ENCODE measurements at places on chromosomes 2 and 18.

GRCh38 chr18:78647018-78647417 lies 332.6 kb upstream of the SALL3 start:
- no peak for DNase-seq

GRCh38 chr2:159442159-159442852 lies 155.8 kb upstream of the WDSUB1 start:
- no peak for DNase-seq

GRCh38 chr2:28357055-28357454 lies 35.6 kb upstream of the FOSL2 start:
- no peak for DNase-seq

DNA sequence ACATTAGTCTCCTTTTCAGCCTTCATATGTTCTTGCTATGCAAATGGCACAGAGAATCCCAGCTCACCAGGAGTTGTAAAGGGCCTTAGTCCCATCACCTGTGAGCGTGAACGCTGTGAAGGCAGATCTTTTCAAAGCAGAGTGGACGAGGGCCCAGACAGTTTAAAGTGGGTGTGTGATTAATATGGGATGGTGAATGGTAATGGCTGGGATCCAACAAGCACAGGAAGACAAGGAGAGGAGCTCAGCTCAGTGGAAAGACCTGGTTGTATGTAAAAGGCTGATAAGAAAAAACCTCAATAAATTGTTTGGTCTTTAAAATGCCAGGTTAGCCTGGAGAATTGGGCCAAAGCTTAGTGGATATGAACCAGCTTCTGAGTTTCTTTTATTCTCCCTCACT lies 326.2 kb downstream of the NYAP2 start:
- DNase-seq = no peak

DNA sequence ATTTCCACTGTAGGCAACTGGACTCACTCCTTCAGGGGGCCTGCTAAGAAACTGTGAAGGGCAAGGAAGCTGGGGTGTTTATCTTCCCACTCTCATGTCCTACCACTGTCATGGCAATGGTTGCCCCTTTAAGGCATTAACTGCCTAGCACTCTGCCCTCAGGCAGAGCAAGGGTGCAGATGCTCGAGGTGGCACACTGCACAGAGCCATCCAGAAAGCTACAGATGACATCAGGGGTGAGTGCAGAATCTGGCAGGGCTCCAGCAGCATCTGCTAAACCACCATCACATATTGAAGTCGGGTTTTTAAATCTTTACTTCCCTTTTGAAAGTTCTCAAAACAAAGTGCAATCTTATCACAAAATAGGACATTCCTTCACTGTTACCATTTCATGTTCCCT lies 75.4 kb downstream of the RAPGEF4 start:
- DNase-seq = peak; percentile 6

- DNase-seq = no peak
Observed at GRCh38 chr18:44036501-44036900, 644.2 kb upstream of the SETBP1 start.

DNA sequence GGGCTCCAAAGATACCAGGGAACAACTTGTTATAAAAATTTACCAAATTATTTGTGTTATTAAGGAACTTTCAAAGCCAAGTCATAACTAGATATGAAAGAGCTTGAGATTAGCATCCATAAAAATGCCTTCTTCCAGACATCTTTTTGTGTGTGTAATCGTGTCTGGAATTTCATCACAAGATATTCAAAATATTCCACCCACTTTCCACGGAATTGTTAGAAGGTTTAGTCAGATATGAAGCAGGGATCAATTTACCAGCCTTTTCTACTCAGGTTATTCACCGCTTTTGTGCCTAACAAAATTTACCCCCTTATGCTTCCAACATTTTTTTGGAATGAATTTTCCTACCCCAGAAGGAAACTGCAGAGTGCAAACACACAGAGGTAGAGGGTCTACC lies 130.2 kb upstream of the ACVR2A start:
- no peak for DNase-seq

GRCh38 chr18:56563568-56563967 lies 74.8 kb downstream of the TXNL1 start:
- no peak for DNase-seq

- DNase-seq = no peak
Observed at GRCh38 chr18:26503382-26503781, 45.0 kb downstream of the KCTD1 start.

- no peak for DNase-seq
Observed at GRCh38 chr2:72574886-72575285, 250.9 kb downstream of the EXOC6B start.

DNA sequence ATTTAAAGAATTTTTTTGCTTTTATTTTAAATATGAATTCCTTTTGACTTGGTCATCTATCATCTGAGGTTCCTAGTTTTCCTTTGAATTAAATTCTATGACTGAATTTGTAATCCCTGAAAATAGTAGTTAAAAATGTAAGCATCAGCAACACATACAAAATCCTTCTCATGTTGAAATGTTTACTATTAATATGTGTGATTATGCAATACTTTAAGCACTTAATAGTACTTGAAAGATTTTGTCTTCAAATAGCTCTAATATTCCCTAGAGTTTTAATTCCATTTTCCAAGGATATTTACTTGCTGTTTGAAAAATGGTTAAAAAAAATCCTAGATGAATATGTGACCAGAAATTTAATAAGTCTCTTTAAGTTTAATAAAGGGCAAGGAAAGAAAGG lies 26.6 kb upstream of the SPATS2L start:
- no peak for DNase-seq

GRCh38 chr18:59898609-59899297 lies 1.0 kb upstream of the PMAIP1 start:
- DNase-seq = no peak

- DNase-seq = no peak
Observed at GRCh38 chr2:30152385-30152784, 5.6 kb downstream of the YPEL5 start.

DNA sequence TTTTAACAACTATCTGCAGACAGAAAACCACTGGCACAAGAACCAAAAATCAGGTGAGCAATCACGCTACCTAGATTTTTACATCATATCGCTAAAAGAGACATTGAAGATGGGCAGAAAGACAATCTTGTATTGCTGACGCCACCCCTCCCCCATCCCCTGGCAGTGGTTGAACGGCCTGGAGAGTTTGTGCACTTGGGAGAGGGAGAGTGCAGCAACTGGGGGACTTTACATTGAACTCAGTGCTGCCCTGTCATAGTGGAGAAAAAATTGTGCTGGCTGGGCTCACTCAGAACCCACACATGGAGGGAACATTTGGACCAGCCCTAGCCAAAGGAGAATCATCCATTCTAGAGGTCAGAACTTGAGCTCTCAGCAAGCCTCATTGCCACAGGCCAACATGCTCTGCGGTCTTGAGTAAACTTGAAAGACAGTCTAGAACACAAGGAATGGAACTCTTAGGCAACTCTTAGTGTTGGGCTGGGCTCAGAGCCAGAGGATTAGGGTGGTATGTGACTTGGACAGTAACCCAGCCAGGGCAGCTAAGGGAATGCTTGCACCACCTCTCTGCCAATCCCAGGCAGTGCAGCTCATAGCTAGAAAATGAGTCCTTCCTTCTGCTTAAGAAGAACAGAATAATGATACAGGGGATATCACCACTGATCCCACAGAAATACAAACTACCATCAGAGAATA lies 220.0 kb upstream of the CYP26B1 start:
- DNase-seq = no peak

DNA sequence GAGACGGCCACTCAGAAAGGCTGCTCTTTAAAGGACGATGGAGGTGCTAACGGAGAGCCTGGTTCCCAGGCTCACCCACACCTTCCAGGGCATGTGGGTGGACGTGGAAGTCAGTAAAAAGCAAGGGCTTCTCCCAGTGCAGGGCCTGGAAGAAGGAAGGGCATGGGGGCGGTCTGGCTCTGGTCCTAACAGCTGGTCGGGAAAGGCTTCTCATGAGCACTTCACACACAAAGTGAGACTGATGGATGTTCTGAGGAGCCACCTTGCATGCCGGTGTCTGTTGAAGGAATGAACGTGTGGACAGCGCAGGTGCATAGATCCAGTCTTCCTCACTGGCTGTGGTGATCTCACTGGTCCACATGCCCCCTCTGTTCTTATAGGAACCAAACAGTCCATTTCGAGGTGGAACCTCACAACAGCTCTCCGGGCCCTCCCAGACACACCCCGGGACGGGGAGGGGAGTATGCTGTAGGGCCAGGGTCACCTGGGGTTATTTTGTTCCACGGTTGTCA lies 90.6 kb upstream of the UXS1 start:
- DNase-seq = no peak

DNA sequence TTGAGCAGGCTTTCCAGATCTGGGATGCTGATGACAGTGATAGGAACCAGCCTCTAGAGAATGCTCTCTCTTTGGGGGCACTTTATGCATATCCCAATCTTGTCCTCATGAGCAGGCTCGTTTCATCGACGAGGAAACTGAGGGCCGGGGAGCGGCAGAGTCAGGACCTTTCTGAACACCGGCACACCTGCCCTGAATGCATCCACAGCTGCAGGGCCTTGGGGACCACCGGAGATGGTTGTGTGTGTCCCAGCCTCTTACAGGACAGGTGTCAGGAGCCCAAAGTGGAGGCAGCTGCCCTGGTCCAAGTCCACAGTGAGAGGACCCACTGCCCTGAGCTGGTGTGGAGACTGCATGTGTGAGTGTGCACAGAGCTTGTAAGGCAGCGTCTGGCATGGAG lies 47.6 kb upstream of the FAHD2A start:
- DNase-seq = no peak

- no peak for DNase-seq
Observed at GRCh38 chr18:49112031-49112430, 161.3 kb upstream of the SMAD7 start.

DNA sequence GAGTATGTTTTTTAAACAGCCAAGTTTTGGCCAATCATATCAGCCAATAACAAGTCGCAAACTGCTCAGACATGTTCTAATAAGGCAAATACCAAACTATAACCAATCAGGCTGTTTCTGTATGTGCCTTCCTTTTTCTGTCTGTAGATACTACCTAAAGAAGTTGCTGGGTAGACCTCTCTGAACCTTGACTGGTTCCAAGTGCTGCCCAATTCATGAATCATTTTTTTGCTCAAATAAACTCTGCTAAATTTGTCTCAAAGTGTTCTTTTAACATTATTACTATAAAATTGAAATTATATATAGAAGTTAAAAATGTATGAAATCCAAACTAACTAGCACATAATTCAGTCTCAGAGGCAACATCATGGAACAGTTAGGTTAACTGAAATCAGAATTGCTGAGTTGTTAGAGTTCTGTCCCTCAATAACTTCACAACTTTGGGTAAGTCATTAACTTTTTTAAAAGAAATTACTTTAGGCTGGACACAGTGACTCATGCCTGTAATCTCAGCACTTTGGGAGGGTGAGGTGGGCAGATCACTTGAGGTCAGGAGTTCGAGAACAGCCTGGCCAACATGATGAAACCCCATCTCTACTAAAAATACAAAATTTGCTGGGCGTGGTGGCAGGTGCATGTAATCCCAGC lies 4.9 kb upstream of the TTC21B start:
- DNase-seq = no peak

DNA sequence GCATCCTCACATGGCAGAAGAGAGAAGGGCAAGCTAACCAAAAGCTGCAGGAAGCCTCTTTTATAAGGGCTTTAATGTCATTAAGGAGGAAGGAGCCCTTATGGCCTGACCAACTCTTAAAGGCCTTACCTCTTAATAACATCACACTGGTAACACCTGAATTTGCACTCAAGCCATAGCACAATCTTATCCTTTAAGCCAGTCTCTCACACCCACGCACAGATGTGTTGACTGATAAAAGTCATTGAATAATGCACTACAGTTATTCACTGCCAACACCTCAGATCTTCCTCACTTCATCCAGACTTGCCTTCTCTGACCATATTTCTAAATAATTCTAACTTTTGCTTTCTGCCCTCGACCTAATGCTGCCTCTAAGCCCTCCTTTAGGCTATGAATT lies 516.8 kb downstream of the ADCYAP1 start:
- no peak for DNase-seq

DNA sequence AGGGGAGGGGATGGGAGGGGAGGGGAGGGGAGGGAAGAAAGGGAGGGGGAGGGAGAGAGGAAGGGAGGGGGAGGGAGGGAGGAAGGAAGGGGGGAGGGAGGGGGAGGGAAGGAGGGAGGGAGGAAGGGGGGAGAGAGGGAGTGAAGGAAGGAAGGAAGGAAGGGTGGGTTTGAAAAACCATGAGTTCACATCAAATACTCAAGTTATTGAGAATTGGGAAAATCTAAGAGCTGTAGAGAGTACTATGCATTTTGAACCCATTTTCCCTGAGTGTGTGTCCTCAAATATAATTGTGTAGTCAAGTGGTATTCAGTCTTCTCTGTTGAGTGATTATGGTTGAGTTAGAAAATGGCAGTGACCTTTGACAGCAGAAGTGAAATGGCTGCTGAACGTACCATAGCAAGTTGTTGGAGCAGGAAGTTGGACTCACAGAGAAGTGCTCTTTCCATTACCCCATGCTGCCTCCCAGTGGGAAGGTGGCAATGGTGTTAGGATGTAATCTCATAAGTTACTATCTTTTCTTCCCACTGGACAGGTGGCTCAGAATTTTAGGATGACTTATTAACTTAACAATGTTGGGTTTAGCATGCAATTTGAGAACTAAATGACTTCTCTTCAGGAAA lies 214.6 kb downstream of the SETBP1 start:
- peak; percentile 76 for DNase-seq

GRCh38 chr18:57807336-57808117 lies 4.4 kb upstream of the ATP8B1 start:
- DNase-seq = no peak

DNA sequence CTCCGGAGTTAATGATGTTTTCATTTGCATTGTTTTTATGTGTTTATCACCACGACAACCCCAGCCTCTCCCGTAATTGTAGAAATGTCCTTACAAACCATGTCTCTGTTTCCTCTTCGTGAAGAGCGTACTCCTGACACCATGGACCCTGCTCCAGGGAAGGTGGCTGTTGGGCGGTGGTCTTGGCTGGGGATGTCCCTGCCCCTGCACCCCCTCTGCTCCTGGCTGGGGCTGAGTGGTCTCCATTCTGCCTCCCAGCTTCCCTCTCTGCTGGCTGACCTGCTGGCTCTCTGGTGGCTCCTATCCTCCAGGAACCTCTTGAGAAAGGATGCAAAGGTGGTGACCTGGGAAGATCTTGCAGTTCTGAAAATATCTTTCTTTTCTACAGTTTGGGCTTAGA lies 81.1 kb downstream of the ASB1 start:
- DNase-seq = no peak

DNA sequence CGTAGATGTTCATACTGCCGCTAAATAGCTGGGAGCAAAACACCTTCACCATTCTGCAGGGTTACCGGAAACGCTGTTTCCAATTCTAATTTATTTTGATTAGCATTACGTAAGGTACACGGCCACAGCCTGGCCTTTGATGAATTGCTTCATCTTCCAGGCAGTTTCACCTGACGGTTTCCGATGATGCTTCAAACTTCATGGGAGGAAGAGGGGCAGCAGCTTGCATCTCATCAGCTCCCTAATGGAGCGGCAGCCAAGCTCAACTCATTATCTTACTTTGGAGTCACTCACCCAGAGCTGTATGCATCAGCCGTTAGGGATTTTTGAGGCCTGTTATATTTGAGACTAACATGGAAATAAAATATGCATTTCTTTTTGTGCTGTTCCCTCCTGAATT lies 54.8 kb downstream of the TMEM18 start:
- no peak for DNase-seq

- no peak for DNase-seq
Observed at GRCh38 chr2:226622484-226622883, 177.1 kb downstream of the IRS1 start.

- no peak for DNase-seq
Observed at GRCh38 chr18:9323750-9324445, 10.7 kb upstream of the TWSG1 start.

Data from suppressor macrophage treated with lipopolysaccharide for 4 hours (primary cell).